NCI-H2171 treated with DMSO at 0.1 percent for 48 hours (cell line): ENCODE measurements at places on chromosomes 16 and 17.
A peak's percentile ranks its signal among the peaks of the same experiment; 100 is the strongest.

- peak; percentile 86 for DNase-seq
Measured at GRCh38 chr16:67562526-67562917, at the start of gene CTCF. CTCF (plus strand) TSS chr16:67562526; CDS start chr16:67610833, 48,307 bp downstream.

DNA sequence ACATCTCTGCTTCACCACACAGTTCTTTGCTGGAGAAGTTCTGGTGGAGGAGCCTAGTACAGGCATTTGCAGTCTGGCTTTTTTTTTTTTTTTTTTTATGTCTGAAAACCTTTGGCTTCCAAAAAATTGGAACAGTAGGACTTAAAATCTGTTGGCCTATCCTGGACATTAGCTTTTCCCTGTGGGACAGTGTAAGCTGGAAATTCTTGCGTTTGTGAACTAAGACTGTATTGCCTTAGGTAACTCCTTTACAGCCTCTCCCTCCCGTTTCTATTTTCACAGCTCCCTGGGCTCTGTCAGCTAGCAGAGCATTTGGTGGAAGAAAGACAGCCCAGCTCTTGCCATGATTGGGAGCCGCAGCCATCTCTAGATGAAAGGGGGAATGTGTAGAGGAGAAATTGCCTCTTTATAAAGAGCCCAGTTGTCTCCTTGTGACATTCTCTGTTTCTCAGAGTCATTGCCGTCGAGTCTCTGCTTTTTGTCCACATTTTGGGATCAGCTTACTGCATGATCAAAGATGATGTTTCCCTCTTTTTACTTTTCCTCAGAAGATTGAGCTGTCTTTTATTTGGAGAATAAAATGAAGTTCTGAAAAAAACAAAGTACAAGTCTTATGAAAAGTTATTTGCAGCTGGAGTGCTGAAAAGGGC is 227.5 kb downstream of the SPECC1 start:
- no peak for DNase-seq

GRCh38 chr16:3248596-3248995 is 7.8 kb downstream of the MEFV start:
- no peak for DNase-seq

- peak; percentile 18 for DNase-seq
Measured at GRCh38 chr17:49290690-49291359, 60.2 kb upstream of the PHOSPHO1 start.

DNA sequence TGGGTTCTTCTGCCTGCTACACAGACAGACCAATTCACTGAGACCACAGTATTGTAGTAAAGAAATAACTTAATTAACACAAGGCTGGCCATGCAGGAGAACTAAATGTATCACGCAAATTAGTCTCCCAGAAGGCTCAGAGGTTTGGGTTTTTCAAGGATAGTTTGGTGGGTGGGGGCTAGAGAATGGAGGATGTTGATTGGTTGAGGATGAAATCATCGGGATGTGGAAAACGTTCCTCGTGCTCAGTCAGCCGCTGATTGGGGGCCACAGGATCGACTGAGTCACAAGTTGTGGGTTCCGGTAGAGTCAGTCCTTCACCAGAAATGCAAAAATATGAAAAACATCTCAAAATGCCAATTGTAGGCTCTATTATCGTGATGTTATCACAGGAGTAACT is 18.7 kb downstream of the RHOT1 start:
- no peak for DNase-seq

- no peak for DNase-seq
Measured at GRCh38 chr17:37844158-37844976, 79.8 kb upstream of the TBC1D3K start.

GRCh38 chr16:51450376-51450775 is 299.3 kb upstream of the SALL1 start:
- no peak for DNase-seq

- DNase-seq, result no peak
Measured at GRCh38 chr17:42846594-42847280, 2.4 kb downstream of the AOC2 start.

- no peak for DNase-seq
Measured at GRCh38 chr16:56632156-56632847, at the start of gene MT1M. MT1M (plus strand) TSS chr16:56632659; CDS start chr16:56632732, 73 bp downstream.

DNA sequence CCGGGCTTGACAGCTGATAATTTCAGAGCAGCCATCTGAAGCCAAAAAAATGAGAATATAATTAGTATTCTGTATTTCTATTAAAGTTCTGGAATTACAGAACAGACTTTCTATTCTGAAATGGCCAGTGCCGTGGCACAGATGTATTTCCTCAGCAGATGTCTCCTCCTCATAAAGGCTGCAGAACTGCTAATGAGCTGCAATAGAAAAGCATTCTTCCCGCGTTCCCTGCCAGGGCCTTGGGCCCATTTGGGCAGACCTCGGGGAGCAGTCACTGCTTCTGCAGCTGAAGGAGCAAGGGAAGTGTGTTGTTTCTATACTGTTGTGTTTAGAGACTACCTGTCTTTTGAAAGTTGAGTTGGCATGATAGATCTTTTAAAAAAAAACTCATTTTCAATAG is 152.6 kb upstream of the CACNG5 start:
- DNase-seq, result no peak

DNA sequence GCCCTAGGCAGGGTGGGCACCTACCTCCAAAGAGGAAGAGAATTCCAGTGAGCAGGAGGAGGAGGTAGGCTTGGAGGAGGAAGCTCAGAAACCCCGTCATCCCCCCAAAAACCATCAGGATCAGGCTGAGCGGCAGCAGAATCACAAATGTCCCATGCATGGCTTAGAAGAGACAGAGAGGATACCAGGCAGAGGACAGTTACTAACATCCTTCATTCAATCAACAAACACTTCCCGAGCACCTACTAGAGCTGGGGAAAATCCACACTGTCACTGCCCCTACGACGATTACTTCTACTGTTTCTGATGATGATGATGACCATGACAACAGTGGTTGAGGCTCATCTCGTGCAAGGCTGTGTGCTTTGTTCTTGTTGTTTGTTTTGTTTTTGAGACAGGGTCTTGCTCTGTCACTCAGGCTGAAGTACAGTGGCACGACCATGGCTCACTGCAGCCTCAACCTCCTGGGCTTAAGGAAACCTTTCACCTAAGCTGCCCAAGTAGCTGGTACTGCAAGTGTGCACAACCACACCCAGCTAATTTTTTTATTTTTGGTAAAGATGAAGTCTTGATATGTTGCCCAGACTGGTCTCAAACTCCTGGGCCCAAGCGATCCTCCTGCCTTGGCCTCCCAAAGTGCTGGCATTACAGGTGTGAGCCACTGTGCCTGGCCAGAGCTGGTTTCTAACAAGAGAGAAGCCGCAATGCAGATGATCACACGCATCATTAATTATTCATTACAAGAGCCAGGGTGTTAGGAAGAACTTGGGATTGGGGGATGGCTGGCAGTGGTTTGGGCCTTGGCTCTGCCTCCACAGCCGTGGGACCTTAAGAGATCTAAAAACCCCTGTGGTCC is 18.0 kb downstream of the TMEM114 start:
- no peak for DNase-seq

DNA sequence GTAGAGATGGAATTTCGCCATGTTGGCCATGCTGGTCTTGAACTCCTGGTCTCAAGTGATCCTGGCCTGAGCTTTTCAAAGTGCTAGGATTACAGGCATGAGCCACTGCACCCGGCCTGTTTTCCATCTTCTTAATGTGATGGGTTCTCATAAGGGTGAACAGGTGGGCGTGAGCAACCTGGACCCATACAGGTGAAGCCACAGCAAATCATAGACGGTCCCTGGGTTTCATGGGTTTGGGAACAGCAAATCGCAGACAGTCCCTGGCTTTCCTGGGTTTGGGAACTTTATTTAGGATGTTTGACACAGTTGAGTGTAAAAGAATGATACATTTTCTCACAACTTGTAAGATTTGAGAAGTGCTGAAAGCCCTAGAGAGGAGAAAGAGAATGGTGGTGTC is 12.9 kb upstream of the MEIOB start:
- DNase-seq, result no peak

DNA sequence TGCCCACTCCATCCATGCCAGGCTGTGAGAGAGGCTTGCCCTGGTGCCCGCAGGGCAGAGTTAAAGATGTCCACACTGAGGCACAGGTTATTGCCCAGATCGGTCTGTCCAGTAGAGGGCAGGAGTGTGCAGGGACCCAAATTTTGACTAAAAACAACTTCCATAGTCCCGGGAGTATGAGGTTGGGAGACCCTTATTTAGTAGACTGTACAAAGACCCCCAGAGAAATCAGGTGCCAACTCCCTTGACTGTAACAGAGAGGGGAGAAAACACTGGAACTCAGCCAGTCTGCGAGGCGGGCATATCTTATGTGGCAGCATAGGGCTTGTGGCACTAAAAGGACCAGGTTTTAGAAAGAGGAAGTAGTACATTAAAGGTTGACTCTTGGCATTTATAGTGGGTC is 43.4 kb downstream of the HNF1B start:
- DNase-seq, result no peak
